Kidney (tissue), 22 donors: ENCODE measurements at places on chromosomes 6 and 20. TPM values are rescaled to one million over a fixed set of nuclear protein-coding genes. Genes with fewer than 3 reads are reported as not detected.

DNA sequence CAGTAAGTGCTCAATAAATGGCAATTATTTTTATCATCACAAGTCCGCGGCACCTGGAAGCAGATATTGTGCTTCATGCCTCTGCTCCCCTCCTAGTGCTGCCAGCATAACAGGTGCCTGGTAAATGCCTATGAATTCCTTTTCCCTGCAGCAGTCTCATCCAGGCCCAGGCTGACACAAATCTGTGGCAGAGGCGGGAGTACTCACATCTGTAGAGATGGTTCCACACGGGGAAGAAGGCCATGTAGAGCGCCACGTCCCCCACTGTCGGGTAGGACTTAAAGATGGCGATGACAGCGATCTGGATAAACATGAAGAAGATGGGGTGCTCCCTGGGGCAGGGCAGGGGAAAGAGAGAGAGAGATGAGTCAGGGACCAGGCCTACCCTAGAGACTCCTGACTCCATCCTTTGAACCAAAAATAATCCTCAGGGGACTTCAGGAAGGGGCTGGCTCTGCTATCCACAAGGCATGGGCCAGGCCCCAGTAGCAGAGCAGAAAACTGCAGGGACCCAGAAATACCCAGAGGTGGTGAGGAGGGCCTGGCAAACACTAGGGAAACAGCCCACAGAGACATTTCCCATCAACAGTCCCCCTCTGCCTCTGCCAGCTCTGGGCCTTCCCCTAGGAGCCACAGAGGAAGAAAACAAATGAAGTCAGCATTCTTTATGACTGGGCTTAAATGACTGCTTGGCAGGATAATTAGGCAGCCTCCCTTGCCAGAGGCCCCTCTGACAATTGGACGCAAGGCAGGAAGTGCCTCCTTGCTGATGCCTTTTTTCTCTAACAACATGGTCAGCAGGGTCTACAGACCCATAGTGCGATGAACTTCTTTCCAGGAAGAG is 23.0 kb downstream of the MAP1LC3A start:
- peaks cover 3% of the 10 kb centered on the region for H3K4me1 ChIP-seq
- H3K36me3 ChIP-seq, result no peaks in the 10 kb centered on the region
- no peak overlapping the region for H3K4me3 ChIP-seq

- H3K27ac ChIP-seq, result no peak overlapping the region
- no peaks in the 10 kb centered on the region for H3K4me1 ChIP-seq
- no peak overlapping the region for H3K4me3 ChIP-seq
- no peaks in the 10 kb centered on the region for H3K27me3 ChIP-seq
These were observed 193.1 kb downstream of the SIM1 start for GRCh38 chr6:100271625-100272024.

DNA sequence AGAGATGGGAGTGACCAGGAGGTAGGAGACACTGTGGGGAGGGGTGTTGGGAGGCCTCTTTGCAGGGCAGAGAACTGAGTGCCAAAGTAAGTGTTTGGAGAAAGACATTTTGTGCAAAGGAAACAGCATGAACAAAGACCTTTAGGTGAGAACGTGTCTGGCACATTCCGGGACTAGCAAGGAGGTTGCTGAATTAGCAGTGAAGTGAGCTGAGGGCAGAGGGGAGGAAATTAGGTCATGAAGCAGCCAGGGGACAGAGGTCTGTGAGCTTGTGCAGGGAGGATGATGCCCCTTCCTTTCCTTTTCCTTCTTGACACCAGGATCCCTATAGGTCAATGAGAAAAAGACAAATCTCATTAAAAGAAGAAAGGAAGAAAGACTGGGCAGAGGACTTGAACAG is 21.4 kb upstream of the AHCY start:
- H3K4me3 ChIP-seq, result no peak overlapping the region
- no peak for DNase-seq
- H3K4me1 ChIP-seq, result no peaks in the 10 kb centered on the region
- H3K27me3 ChIP-seq, result no peaks in the 10 kb centered on the region
- H3K27ac ChIP-seq, result no peak overlapping the region

DNA sequence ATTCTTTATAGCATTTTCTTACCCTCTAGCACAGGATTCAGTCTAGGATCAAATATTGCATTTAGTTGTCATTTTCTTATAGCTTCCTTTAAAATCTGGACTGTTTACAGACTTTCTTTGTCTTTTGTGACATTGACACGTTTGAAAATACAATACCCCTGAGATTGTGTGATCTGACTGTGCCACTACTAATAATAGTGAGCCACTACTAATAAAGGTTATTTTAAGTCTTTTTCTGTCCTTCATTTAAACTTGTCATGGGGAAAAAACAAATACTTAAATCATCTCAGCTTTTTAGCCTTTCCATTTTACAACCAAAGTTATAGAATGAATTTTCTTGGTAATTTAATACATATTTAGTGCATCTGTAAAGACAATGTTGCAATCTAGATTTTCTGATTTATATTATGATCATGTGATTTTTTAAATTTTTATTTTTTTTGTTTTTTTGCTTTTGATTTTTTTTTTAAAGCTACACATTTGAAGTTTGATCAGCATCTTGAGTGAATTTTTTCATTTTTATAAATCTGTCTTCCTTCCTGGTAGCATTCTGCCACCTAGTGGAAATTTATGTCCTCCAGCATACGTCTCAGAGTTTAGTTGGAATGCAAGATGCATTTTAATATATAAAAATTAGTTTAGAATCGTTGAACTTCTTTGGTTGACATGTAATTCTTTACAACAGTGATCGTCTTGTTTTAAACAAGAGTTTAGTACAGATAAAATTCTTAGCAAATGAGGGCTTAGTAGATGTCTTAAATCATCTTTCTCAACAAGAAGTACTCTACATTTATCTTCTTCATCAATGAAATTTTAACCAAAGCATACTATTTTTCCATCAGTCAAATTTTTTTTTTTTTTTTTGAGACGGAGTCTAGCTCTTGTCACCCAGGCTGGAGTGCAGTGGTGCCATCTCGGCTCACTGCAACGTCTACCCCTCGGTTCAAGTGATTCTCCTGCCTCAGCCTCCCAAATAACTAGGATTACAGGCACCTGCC is 119.4 kb downstream of the NCOA3 start:
- no peaks in the 10 kb centered on the region for H3K36me3 ChIP-seq
- no peak overlapping the region for H3K27ac ChIP-seq
- H3K4me3 ChIP-seq, result no peak overlapping the region
- H3K27me3 ChIP-seq, result no peaks in the 10 kb centered on the region
- no peaks in the 10 kb centered on the region for H3K4me1 ChIP-seq
- no peak for DNase-seq

DNA sequence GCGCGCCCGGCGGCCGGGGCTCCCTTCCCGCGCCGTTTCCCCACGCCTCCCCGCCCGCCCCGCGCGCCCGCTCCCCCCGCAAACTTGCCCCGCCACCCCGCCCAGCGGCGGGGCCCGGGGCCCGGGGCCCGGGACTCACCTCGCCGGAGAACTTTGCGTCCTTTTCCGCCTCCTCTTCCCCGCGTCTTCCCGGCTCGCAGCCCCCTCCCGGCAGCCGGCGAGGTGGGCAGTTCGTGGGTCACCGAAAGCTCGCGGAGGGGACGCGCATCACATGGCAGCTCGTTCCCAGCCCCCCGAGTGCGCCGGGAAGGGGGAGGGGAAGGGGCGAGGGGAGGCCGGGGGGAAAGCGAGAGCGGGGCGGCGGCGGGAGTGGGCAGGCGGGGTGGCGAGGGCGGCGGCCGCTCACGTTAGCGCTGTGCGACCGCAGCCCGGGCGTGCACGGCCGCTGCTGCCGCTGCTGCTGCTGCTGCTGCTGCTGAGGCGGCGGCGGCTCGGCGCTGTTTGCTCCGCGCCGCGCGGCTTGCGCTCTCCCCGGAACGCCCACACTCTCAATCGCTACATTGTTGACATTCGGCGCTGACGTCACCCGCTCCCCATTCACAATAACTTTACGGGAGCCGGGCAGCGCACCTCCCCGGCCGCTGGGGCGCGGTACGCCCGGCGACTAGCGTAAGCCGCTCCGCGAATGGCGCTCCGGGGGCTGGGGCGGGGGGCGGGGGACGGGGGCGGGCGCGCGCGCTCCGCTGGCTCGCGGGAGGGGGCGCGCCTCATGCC is at the start of gene BACH2:
Gene BACH2 (minus strand): TSS at position 503 of the 774 bp plus-strand sequence. CDS start 287,999 bp downstream, outside the sequence.
- H3K27me3 ChIP-seq, result no peaks in the 10 kb centered on the region
- H3K27ac ChIP-seq, result peak within 1 kb of the TSS; percentile 13
- H3K4me1 ChIP-seq, result peaks cover 6% of the 10 kb centered on the region
- H3K36me3 ChIP-seq, result no peaks in the 10 kb centered on the region
- peak within 1 kb of the TSS; percentile 75 for H3K4me3 ChIP-seq
- peak; percentile 95 for DNase-seq

DNA sequence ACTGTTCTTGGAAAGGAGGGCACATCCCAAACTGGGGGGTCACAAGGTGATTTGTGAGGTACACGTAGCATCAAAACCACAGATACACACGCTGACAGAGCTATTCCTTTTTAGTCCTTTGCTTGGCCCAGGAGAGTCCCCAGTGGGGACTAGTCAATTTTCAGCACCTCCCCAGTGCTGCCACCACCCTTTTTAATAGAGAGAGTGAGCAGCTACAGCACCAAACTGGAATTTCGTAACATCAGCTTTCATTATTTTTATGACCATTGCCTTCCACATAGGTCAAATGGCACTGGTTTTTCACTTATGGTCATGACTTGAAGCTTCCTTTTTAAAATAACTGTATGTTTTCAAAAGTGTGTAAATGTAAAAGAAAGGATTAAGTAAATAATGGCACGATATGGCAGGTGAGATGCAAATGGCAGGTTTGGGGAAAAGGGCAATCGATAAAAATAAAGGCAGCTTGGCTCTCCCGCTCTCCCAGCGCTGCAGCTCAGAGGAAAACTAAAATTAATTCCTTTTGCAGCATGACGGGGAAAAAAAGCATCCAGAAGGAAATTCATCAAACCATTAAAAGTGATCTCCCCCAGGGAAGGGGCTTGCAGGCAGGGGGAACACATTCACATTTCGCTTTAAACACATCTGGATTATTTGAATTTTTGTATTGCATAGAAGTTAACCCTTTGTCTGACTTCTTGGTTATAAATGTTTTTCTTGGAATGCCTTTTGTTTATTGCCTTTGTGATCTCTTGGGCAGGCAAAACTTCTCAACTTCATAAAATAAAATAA is 95.2 kb downstream of the ANKRD60 start:
- H3K4me1 ChIP-seq, result no peaks in the 10 kb centered on the region
- H3K27ac ChIP-seq, result no peak overlapping the region
- H3K4me3 ChIP-seq, result no peak overlapping the region
- peak; percentile 39 for DNase-seq
- H3K27me3 ChIP-seq, result no peaks in the 10 kb centered on the region
- no peaks in the 10 kb centered on the region for H3K36me3 ChIP-seq

DNA sequence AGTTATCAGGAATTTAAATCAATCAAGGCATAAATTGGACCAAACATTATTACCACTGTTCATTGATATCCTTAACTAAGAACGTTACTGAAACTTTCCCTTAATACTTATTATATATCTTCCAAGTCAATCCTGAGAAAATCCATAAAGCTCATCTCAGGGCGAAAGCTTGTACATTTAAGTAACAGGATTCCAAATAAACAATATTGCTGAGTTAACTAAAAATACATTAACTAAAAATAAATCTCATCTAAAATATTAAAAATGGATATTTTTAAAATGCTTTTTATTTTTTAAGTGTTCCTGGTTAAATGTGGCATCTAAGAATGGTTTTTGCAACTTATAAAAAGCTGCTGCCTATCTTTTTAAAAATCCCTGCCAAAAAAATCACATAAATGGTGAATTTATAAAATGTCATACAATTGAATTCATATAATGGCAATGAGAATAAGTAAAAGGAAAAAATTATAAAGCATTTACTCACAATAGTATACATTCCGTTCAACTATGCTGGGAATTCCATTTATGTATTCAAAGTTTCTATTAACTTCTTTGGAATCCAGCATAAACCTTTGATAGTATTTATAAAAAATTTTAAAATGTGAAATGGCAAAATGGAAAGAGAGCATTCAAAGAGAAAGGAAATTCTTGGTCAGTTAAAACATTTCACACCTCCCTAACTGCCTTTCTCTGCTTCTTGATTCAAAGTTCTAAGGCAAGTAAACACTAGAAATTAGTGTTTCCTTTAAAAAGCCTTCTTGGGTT is 20.8 kb upstream of the GMDS start:
- H3K27ac ChIP-seq, result no peak overlapping the region
- DNase-seq, result no peak
- no peaks in the 10 kb centered on the region for H3K4me1 ChIP-seq
- H3K27me3 ChIP-seq, result no peaks in the 10 kb centered on the region
- no peaks in the 10 kb centered on the region for H3K36me3 ChIP-seq

GRCh38 chr6:135085700-135086413 is 31.2 kb upstream of the HBS1L start:
- DNase-seq, result no peak
- H3K27ac ChIP-seq, result no peak overlapping the region
- H3K4me1 ChIP-seq, result no peaks in the 10 kb centered on the region
- H3K4me3 ChIP-seq, result no peak overlapping the region

GRCh38 chr6:46273911-46274310 is 103.1 kb upstream of the ENPP5 start:
- no peaks in the 10 kb centered on the region for H3K36me3 ChIP-seq
- DNase-seq, result no peak
- no peak overlapping the region for H3K4me3 ChIP-seq
- H3K27me3 ChIP-seq, result no peaks in the 10 kb centered on the region
- H3K4me1 ChIP-seq, result no peaks in the 10 kb centered on the region

DNA sequence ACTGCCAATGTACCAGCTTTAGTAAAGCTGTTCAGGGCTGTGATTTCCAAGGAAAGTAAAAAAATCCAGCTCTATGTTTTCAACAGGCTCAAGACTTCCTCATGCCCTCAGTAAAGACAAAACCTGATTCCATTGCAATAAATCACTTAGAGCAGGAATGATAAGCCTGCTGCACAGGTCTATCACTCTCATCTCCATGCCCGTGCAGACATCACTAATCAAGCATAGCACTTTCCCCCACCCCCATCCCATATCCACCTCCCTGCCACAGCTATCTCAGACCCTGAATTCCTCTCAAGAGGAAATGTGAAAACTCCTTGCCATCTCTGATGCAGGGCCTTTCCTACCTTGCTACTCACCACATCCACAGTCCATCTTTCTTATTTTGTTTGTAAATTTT is 554.9 kb downstream of the MAFB start:
- DNase-seq, result no peak
- no peak overlapping the region for H3K4me3 ChIP-seq
- no peak overlapping the region for H3K27ac ChIP-seq
- no peaks in the 10 kb centered on the region for H3K36me3 ChIP-seq
- H3K27me3 ChIP-seq, result no peaks in the 10 kb centered on the region

- H3K27ac ChIP-seq, result no peak overlapping the region
- no peaks in the 10 kb centered on the region for H3K36me3 ChIP-seq
- H3K27me3 ChIP-seq, result no peaks in the 10 kb centered on the region
- no peak overlapping the region for H3K4me3 ChIP-seq
These were observed 86.2 kb upstream of the NFATC2 start for GRCh38 chr20:51628533-51629398.

- no peaks in the 10 kb centered on the region for H3K36me3 ChIP-seq
- H3K27me3 ChIP-seq, result no peaks in the 10 kb centered on the region
- no peak for DNase-seq
- H3K4me3 ChIP-seq, result no peak overlapping the region
- no peak overlapping the region for H3K27ac ChIP-seq
These were observed 136.8 kb upstream of the BTBD3 start for GRCh38 chr20:11780765-11781369.

- H3K4me3 ChIP-seq, result no peak overlapping the region
- peaks cover 9% of the 10 kb centered on the region for H3K4me1 ChIP-seq
- no peak for DNase-seq
These were observed 2.6 kb upstream of the VGLL2 start for GRCh38 chr6:117262799-117263198.

Gene PANK2
- 44.9 TPM for total RNA-seq

Gene SLC44A4
- total RNA-seq, result 137 TPM

Gene NRN1
- total RNA-seq, result 8.5 TPM

Gene CST5
- not detected for total RNA-seq

Gene KCNK15
- 11.7 TPM for total RNA-seq

Gene EFCAB8
- total RNA-seq, result 0.13 TPM

Gene RNF217
- total RNA-seq, result 18.7 TPM
